ENCODE measurements at places on chromosomes 4 and X. TPM values are rescaled to one million over a fixed set of nuclear protein-coding genes. Genes with fewer than 3 reads are reported as not detected.

The AKAP4 gene
- total RNA-seq, result not detected

The CD38 gene
- 19.0 TPM for total RNA-seq

The EVC gene
- total RNA-seq, result 1.6 TPM

The ERAS gene
- not detected for total RNA-seq

The SPANXA2 gene
- total RNA-seq, result not detected

The FREM3 gene
- not detected for total RNA-seq

The AWAT1 gene
- total RNA-seq, result not detected

The GPR50 gene
- not detected for total RNA-seq

The HSFX1 gene
- 5.0 TPM for total RNA-seq

The SLC10A6 gene
- total RNA-seq, result not detected

The GABRA4 gene
- total RNA-seq, result 0.54 TPM
